ENCODE measurements at places on chromosomes 12 and 14. TPM values are rescaled to one million over a fixed set of nuclear protein-coding genes. Genes with fewer than 3 reads are reported as not detected.

The UNC79 gene
- polyA plus RNA-seq, result under 0.01 TPM

The RFX4 gene
- not detected for polyA plus RNA-seq

The TMEM52B gene
- 0.31 TPM for polyA plus RNA-seq

The GALNT8 gene
- polyA plus RNA-seq, result 0.31 TPM

The AGAP2 gene
- 0.68 TPM for polyA plus RNA-seq

The LRP6 gene
- 2.7 TPM for polyA plus RNA-seq

The ZFHX2 gene
- polyA plus RNA-seq, result not detected

The KRT85 gene
- not detected for polyA plus RNA-seq

The SCN8A gene
- polyA plus RNA-seq, result 0.44 TPM

The INHBC gene
- polyA plus RNA-seq, result not detected

The LALBA gene
- polyA plus RNA-seq, result not detected
